Stimulated activated CD4-positive, alpha-beta T cell treated with anti-CD3 and anti-CD28 coated beads, Interleukin-1b, Interleukin-23, amount 100 ng/mL, for 4 hours (primary cell): ENCODE measurements at places on chromosomes 3 and 15.
A peak's percentile ranks its signal among the peaks of the same experiment; 100 is the strongest.

DNA sequence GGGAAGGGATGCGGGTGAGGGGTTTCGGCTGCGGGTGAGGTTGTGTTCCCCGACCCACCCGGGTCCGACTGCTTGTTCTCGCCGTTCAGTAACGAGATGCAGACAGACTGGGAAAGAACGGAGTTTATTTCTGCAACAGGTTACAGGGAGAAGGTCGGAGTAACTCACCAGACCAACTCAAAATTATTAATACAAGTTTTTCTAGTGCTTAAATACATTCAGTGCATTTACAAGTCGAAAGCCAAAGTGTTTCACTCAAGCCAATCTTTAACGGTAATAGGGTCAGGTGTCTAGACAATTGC is 492 bp upstream of the HIGD1A start:
- DNase-seq: no peak

DNA sequence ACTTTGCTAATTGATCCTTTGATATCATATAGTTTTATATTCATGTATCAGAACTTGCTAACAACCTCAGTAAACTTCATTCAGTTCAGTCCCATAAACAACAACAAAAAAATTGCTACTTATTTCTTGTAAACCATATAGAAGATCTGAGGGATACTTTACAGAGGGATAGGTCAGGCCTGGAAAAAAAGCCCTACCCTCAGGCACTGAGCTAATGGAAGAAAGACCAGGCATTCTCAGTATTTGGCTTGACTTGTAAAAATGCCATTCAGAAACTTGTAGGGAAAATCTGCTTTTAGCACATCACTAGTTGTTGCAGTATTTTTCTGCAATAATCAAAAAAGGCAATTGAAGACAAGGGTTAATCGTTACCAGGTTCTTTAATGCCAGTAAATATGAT is 33.1 kb downstream of the ARMC8 start:
- DNase-seq: no peak

- DNase-seq: no peak
These were observed 59.8 kb downstream of the CPNE4 start for GRCh38 chr3:131975047-131975446.

- no peak for DNase-seq
These were observed 222.1 kb upstream of the ADAMTS9 start for GRCh38 chr3:64909757-64910467.

DNA sequence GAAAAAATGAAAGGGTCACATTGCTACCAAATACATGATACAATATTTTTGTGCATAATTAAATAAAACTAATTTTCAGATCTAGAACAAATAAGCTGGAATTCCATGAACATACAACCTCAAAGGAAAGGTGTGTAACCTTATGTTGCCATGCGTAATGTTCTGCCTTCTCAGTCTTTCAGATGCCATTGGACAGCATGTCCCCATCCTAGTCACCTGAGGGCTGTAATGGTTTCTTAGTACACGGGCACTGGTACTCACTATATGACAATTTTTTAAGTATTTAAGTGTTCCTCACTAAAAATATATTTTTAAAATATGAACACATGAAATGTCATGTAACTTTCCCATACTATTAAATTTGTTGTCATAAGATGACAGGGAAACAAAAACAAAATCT is 24.1 kb downstream of the NEK10 start:
- no peak for DNase-seq

- no peak for DNase-seq
These were observed 18.8 kb upstream of the SPATA12 start for GRCh38 chr3:57041674-57042073.

GRCh38 chr3:127411083-127411727 is 123.4 kb upstream of the PRR20G start:
- no peak for DNase-seq

- DNase-seq: no peak
These were observed 68.1 kb downstream of the ATP10A start for GRCh38 chr15:25795061-25795460.

- DNase-seq: no peak
These were observed 25.0 kb upstream of the CYP11A1 start for GRCh38 chr15:74392451-74392830.

DNA sequence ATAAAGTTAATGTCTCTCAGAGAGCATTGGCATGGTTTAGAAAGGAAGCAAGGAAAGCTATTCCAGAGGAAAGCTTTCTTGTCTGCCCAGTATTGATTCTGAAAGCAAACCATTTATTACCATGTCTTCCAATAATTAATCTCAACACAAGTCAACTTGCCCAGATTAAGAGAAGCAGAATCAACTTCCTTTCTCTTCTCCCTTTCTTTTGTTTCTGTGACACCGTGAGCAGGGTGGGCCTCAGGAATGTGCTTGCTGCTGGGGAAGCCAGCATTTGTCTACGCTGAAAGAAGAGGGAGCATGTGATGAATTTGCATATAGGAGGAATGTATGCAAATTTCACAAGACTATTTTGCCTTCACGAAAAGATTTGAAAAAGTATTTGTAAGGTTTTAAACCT is 368.6 kb upstream of the ROPN1 start:
- DNase-seq: no peak

- no peak for DNase-seq
These were observed 11.2 kb upstream of the KBTBD12 start for GRCh38 chr3:127903611-127904375.

- no peak for DNase-seq
These were observed 458.1 kb upstream of the RASGRP1 start for GRCh38 chr15:39022532-39023305.

- no peak for DNase-seq
These were observed 46.5 kb downstream of the FAM174B start for GRCh38 chr15:92608866-92609700.

- DNase-seq: no peak
These were observed 3.3 kb downstream of the STAB1 start for GRCh38 chr3:52498137-52499054.

DNA sequence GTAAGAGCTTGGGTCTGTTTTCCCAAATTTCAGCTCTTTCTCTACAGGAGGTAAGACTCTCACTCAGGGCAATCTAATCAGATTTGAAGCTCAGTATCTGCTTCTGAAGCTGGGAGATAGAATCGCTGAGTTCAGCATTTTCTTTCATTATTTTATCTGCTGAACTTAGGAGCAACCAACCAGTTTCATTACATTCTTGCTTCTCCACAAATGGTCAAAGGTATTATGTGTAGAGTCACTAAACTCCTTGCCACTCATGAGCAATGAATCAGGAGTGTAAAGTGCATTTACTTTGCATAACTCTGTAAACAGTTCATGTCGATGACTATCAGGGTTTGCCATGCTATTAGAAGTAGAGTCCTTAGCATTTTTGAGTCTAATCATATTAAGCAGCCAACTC is 249.4 kb downstream of the CHL1 start:
- DNase-seq: no peak

GRCh38 chr15:73899197-73900094 is 26.1 kb downstream of the TBC1D21 start:
- no peak for DNase-seq

DNA sequence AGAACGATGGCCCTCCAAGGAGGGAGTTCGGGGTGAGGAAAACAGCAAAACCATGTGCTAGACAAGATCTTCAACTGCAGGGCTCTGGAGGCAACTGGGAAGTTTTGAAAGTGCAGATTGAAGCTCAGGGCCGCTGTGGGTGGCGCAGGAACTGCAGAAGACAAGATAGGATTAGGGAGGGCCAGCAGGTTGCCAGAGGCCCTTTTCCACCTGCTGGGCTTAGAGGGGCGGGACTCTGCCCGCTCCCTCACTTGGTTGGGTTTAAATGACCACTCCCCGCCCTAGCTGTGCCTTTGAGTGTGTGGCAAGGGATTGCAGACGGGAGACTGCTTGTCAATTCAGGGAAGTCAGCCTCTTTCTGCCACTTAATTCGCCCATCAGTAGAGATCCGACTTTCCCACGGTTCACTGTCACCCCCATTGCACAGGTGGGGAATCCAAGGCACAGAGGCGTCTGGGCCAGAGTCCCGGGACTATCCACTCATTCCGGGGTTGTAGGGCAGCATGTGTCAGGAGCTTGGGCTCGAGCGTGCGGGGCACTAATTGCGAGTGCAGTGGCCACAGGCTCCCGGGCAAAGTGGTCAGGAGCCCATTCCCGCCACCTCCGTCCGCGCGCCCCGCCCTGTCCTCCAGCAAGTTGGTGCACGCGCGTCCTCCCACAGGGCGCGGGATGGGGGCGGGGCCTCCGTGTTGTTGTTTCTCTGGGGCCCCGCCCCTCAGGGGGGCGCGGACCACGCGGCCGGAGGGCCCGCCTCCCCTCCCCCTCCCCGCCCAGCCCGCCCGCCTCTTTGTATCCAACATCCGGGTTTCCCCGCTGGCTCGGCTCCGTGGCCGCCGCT is at the start of gene ACVR2B:
TSS of gene ACVR2B (plus strand) at position 816 of the 838 bp plus-strand sequence. CDS start 433 bp downstream, outside the sequence.
- peak; percentile 56 for DNase-seq

GRCh38 chr3:10676905-10677304 is 139.1 kb upstream of the SLC6A11 start:
- DNase-seq: no peak

GRCh38 chr3:132416807-132417694 is at the start of gene DNAJC13:
DNAJC13 (plus strand) TSS chr3:132417502; CDS start chr3:132434551, 17,049 bp downstream.
- peak; percentile 83 for DNase-seq

GRCh38 chr3:35305406-35305805 is 333.9 kb upstream of the ARPP21 start:
- DNase-seq: no peak

- DNase-seq: no peak
These were observed 25.9 kb upstream of the SLC41A3 start for GRCh38 chr3:126109880-126110235.

DNA sequence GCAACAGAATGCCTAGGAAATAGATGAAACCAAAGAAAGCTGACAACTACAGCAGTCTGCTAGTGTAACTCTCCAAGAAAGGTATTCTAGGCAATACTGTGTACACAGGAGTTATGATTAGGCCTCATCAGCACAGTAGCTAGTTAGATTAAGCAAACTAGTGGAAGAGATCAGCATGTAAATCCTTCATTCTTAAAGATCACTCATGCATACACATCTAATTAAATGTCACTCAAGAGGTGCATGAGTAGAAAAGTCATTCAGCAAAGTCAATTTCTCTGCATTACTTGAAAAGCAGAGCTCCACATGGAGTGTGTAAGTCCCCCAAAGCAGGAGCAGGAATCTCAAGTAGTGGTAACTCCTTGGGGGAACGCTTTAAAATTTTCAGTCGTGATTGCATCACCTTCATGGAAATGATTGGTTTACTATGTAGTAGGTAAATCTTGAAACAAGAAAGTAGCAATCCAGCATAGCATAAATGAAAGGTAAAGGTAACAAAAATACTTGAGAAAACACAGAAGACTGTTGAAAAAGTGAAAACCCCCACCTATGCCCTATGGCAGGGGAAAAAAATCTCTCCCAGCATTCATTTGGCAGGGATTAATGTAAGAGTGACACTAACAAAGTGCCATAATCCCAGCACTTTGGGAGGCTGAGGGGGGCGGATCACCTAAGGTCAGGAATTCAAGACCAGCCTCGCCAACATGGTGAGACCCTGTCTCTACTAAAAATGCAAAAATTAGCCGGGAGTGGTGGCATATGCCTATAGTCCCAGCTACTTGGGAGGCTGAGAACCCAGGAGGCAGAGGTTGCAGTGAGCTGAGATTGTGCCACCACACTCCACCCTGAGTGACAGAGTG is 29.4 kb upstream of the PPIB start:
- DNase-seq: no peak

DNA sequence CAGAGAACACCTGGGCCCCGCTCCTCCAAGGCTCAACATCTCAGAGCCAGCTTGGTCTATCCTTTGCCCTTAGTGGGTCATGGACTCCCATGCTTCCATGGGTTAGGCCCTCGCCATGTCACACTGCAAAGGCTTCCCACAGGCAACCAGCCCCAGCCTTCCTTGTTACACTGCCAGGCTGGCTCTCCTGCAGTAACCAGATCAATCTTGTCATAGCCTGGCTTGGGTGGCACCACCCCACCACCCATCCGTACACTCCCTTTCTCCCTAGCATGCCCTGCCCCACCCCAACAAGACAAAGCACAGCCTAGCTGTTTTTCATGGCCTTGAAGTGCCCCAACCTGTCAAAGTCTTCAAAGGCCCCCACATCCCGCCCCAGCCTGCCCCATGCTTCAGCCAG is 30.5 kb downstream of the CA12 start:
- no peak for DNase-seq

- DNase-seq: no peak
These were observed 96.6 kb upstream of the LIMD1 start for GRCh38 chr3:45497963-45498362.

DNA sequence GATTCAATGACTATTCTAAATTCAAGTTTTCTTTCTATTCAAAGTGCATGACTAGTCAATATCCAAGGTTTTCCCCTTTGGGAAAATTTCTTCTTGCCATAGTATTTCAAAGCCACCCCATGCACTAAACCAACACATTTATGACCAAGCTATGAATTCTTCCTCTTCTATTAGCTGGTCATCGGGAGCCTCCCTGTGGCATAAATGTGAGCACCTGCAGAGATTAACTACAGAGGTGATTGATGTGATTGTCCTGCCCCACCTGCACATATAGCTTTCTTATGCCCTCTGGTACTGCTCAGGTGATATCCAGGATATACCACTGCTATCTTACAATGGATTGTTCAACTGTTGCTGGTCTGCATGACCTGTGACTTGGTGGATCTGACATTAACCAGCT is 694.9 kb downstream of the ZBBX start:
- no peak for DNase-seq

GRCh38 chr3:63960048-63960711 is 48.0 kb upstream of the SCAANT1 start:
- no peak for DNase-seq

GRCh38 chr3:66582721-66583423 is 82.0 kb upstream of the LRIG1 start:
- peak; percentile 4 for DNase-seq

GRCh38 chr15:70475921-70476320 is 287.4 kb downstream of the UACA start:
- no peak for DNase-seq

DNA sequence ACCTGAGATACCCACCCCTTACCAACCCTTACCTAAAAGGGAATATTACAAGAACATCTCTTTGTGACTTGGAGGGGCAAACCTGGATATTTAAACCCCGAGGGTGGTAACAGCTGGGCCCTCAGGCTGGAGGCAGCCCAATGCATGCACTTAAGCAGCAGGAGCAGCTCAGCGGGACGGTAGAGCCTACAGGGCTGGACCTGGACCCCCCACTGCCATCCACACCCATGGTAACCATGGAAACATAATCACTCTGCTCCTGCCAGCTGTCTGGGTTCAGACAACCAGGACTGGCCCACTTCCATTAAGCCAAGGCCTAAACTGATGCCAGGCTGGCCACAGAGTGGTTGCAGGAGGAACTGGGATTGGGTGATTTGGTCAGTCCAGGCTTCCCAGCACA is 52.8 kb downstream of the ETFA start:
- DNase-seq: no peak

DNA sequence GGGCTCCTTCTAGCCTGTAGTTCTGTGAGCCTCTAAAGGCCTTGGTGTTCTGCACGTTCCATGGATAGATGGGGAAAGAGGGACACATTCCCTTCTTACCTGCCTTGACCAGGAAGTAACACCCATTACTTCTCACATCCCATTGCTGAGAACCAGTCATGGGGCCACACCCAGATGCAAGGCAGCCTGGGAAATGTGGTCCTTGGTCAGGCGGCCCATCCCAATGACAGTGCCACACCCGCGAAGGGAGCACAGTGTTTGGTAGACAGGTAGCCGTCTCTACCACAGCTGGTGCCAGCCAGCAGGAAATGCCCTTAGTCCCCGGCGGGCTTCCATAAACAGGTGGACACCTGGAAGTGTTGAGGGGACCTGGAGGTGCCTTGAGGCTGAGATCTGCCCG is 23.2 kb upstream of the LCTL start:
- no peak for DNase-seq
